Hippocampal formation (tissue), 2 donors: ENCODE measurements at places on chromosomes 1 and 21.

- no peak for DNase-seq
Measured at GRCh38 chr1:168081373-168082007, 55.2 kb downstream of the GPR161 start.

DNA sequence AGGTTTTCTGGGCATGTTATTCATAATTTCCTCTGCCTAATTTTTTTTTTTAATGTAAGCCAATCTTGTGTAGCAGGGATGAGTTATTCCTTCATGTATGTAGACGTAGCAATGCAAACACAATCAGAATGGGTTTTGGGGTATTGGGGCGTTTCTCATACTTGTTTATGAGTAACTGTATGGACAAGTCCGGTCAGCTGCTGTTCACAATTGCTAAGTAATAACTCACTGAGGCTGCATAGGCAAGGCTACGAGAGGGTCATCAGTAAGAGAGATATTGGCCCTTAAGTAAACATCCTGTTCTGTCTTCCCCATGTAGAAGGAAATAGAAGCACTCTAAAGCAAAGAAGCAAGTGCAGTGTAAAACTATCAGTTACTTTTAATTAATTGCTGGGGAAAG is 9.5 kb upstream of the TARS2 start:
- no peak for DNase-seq

- DNase-seq = no peak
Measured at GRCh38 chr1:58975888-58976287, 192.0 kb upstream of the JUN start.

DNA sequence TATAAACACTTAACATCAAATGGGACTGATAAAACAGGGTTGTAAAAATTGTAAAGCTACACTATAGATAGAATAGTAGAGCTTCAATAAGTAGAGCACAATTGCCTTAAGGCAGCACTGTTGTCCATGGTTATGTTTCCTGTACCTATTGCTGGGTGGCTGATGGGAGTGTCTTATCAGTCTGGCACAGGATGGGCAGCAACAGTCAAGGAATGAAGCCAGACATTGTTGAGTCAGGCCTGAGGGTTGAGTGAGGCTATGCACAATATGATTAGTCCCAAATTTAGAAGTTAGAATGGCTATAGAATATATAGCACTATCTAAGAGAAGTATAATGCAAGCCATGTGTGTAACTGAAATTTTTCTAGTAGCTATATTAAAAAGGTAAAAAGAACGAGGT is 25.0 kb upstream of the CD1D start:
- no peak for DNase-seq

GRCh38 chr1:82464362-82465001 is 663.7 kb downstream of the ADGRL2 start:
- DNase-seq = no peak

DNA sequence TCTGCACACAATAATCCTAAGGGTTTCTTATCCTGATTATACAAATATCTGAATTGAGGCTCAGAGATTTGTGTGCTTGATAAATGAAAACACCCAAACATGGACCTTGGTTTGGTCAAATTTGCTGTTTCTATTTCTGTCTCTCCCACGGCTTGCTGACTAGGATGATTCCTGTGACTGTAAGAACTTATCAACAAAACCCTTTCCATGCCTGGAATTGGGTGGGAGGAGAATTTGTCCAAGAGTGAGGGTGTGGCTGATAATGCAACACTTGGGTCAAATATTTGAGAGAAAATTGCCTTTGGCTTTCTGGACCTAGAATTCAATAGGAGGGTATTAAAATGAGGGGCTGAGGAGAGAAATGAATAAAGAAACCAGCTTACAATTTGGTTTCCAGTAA is 48.0 kb downstream of the RHBG start:
- no peak for DNase-seq

GRCh38 chr1:85606414-85606800 is 25.8 kb downstream of the CCN1 start:
- no peak for DNase-seq

GRCh38 chr1:70891051-70891843 is 156.4 kb downstream of the PTGER3 start:
- no peak for DNase-seq

DNA sequence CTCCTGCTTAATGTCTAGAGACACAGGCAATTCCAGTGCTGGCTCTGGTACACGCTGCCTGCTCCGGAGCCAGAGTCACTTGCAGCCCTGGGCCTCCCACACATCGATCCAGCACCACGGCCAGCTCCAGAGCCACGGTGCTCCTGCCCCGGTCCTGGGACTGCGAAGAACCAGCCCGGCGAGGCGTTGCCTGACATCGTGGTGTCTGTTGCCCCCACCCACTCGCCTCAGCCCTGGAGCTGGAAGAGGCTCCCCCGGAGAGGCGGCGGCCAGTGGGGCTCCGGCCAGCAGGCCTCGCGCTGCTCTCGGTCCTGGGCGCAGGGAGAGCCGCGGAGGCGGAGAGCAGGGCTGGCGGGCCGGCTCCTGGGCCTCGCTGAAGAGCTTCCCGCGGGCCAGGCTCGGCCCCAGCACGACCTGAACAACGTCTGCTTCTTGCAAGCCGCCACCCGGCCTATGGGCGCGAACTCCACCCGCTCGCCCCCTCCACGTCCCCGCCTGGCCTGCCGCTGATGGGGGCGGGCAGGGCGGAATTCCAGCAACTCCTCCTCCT is 364.8 kb downstream of the CEP170 start:
- DNase-seq = no peak

GRCh38 chr21:45294509-45295291 is 7.0 kb upstream of the POFUT2 start:
- DNase-seq = no peak

DNA sequence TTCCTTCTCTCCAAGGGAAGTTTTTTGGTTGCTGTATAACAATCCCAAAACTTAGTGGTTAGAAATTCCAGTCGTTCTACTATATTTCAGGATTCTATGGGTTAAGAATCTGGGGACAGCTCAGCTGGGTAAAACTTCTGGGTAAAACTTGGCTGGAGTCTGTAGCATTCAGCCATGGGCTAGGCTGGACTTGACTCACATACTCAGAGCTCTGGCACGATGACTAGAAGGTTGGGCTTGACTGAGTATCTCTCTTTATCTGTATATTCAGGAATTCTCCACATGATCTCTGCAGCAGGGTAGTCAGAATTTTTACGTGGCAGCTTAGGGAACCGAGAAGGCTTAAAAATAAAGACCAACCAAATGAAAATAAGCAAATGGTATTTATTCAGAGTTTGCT is 28.2 kb upstream of the HRNR start:
- DNase-seq = no peak

- DNase-seq = no peak
Measured at GRCh38 chr1:242800521-242800920, 276.0 kb upstream of the PLD5 start.

- DNase-seq = no peak
Measured at GRCh38 chr1:37752583-37753471, 12.1 kb downstream of the EPHA10 start.

DNA sequence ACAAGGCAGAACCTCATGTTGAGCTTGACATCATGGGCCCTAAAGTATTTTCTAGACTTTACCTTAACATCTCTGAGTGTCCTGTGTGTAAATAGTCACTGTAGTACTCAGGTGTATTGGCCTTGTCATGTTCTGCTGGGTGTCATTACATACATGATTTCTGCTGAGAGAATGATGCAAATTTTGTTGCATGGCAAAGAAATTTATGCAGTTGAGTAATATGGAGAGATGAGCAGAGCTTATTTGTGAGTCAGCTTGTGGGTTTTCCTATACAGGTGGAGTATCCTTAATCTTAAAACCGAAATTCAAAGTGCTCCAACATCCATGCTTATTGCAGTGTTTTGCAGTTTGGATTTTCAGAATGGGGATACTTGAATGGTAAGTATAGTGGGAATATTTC is 36.6 kb downstream of the RGL1 start:
- no peak for DNase-seq

- DNase-seq = no peak
Measured at GRCh38 chr1:196897158-196897828, 9.4 kb downstream of the CFHR4 start.

DNA sequence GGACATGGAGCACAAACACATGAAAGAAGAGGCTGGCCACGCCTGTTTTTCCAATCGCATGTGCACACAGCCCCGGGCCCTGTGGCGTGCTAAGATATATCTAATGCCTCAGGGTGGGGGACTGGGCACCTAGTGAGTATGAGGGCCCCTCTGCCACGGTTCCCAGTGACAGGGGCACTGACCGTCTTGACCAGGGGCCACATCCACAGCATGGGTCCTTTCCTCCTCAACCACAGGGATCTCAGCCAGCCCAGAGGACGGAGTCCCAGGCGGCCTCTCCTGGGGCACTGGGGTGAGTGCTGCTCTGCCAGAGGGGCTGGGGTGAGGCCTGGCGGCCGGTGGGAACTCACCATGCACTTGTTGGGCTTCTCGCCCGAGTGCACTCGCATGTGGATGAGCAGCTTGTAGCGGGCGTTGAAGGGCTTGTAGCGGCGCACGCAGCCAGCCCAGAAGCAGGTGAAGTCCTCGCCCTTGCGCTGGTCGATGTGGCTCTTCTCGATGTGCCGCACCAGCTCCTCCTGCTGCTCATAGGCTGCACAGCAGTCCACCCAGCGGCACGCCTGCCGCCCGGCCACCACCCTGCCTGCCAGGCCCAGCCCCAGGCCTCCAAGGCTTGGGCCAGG is 134.7 kb downstream of the DMRTB1 start:
- no peak for DNase-seq

- DNase-seq = no peak
Measured at GRCh38 chr1:237891979-237892378, 1.3 kb upstream of the ZP4 start.

DNA sequence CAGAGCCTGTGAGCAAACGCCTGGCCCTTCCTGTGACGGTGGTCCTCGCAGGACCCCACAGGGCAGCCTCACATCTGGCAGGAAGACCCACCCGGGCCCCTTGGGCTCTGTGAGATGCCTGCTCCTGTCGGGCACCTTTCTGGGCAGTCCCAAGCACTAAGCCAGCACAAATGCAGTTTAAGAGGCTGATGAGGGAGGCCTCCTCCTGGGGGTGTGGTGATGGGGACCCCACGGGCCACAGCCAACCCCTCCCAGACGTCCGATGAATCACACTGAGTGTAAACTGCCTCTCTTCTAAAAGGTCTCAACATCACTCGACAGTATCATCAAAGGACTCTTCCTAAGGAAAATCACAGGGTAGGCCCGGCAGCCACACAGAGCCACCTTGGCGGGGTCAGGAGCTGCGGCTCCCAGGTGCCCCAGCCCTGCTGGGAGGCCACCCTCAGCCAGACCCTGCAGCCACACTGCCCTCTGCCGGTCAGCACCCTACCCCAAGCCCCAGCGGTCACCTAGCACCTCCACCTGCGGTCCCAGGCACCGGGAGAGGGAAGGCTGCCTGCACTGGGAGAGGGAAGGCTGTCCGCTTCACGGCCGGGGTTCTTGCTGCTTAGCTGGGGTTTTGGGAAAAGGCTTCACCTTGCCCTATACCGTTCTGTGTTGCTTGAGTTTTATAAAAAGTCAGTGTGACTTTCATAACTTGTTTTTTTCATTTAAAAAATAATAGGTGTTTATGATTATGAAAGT is 3.9 kb upstream of the PRKCZ start:
- DNase-seq = peak; percentile 11

- no peak for DNase-seq
Measured at GRCh38 chr1:7509598-7509997, 261.5 kb upstream of the VAMP3 start.

- DNase-seq = no peak
Measured at GRCh38 chr1:245459621-245460020, 304.8 kb downstream of the KIF26B start.

- DNase-seq = no peak
Measured at GRCh38 chr1:154533952-154534844, 24.3 kb downstream of the UBE2Q1 start.

- no peak for DNase-seq
Measured at GRCh38 chr1:29870621-29871020, 634.3 kb downstream of the PTPRU start.

DNA sequence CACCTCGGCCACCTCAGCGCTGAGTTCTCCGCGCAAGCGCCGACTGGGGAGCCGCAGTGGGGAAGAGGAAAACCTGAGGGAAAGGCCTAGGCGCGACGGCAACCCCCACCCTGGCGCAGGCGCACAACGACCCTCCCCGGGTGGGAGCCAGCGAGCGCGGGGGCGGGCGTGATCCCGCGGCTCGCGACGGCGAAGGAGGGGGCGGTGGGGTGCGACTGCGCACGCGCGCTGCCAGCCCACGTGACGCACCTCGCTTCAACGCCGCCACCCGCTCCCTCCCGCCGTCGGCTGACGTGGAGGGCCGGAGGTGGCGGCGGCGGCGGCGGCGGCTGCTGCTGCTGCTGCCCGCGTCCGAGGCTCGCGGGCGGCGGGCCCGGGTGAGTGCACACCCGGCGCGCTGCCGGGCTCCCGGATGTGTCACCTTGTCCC is at the start of the genes PIGP and TTC3:
TSS of gene PIGP (minus strand) at position 84 of the 429 bp plus-strand sequence. CDS start 556 bp downstream, outside the sequence.
TSS of gene TTC3 (plus strand) at position 267 of the 429 bp plus-strand sequence. CDS start 14,004 bp downstream, outside the sequence.
- DNase-seq = peak; percentile 93

DNA sequence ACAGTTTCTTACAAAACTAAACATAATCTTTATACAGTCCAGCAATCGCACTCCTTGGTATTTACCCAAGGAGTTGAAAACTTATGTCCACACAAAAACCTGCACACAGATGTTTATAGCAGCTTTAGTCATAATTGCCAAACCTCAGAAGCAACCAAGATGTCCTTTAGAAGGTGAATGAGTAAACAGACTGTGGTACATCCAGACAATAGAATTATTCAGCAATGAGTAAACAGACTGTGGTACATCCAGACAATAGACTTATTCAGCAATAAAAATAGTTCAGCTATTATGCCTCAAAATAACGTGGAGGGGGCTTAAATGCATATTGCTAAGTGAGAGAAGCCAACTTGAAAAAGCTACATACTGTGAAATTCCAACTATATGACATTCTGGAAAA is 87.0 kb upstream of the GALNT2 start:
- no peak for DNase-seq

GRCh38 chr1:208182880-208183645 is 61.1 kb downstream of the PLXNA2 start:
- DNase-seq = no peak

- no peak for DNase-seq
Measured at GRCh38 chr1:40657046-40657445, 8.4 kb downstream of the RIMS3 start.

GRCh38 chr1:204493984-204494280 is 673 bp downstream of the PIK3C2B start:
- DNase-seq = peak; percentile 72

DNA sequence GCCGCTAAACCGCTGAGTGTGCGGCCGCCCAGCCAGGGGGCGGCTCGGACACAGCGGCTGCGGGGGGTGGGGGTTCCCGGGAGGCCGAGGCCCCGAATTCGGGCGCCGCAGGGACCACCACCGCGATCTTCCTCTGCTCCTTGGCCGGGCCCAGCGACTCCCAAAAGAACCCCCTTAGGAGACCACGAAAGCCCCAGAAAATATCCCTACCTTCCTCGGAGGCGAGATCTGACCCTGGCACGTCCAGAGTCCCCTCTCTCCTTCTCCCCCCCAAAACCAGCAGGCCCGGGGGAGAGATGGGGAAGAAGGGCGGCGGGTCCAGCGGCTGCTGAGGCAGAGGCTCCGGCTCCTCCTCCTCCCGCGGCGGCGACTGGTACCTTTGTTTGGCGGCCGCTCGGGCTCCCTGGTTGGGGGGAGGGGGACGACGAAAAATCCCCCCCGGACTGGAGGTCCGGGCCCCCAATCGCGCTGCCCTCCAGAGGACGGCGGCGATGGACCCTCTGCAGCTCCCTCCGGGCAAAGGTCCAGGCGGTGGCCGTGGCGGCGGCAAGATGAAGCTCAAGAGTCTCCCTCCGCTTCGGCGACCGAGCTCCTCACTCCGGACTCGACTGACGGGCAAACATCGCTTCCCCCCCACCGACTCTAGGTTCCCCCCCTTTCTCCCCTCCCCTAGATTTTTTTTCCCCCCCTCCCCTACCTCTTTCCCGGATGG is at the start of gene ARID4B:
TSS of gene ARID4B (minus strand) at position 621 of the 712 bp plus-strand sequence. CDS start 1,260 bp downstream, outside the sequence.
- peak; percentile 79 for DNase-seq
